Astrocyte (in vitro differentiated cells and primary cell): ENCODE measurements at places on chromosomes 3 and 15. TPM values are rescaled to one million over a fixed set of nuclear protein-coding genes. Genes with fewer than 3 reads are reported as not detected.

GRCh38 chr3:99330924-99331532 is 307.4 kb upstream of the COL8A1 start:
- peak; percentile 34 for DNase-seq

DNA sequence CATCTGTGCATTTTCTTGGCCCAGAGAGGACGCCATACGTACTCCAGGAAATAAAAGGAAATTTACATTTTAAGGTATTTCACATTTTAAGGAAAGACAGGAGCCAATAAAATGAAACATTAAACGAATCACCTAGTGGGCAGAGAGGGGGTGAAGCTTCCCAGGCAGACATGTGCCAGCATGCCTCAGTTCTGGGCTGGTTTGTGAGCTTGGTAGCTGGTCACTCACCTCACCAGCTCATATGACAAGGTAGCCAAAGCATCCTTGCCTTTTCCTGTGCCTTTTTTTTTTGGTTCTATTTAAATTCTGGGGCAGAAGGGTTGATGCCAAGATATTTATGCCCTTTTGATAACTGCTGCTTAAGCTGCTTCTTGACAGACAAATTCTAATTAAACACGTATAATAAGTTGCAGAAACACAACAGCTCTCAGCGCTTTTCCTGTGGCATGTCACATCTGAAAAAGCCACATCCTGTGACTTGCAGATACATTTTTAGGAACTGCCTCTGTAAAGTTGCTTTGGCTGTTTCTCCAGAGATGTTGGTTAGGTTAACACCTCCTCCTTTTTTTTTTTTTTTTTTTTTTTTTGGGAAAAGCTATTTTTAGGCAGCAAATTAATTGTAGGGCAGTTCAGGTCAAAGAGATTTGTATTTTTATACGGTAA is 218.6 kb downstream of the PDCD6IP start:
- no peak for DNase-seq

DNA sequence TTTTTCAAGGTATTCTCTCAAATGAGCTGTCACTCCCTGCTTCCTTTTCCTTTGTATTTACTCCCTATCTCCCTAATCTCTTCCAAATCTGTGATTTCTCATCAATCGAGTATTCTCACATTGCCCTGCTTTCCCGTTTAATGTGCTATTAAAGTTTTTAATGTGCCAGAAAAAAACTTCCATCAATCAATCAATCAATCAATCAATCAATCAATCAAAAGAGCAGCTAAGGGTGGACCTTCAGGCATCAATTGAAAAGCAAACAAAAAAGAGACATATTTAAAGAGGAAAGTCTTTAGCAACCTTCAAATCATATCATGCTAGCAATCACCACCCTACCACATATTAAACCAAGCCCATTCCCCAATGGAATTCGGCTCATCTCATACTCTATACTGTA is 58.9 kb downstream of the SATB1 start:
- DNase-seq: no peak

SH3GL3 gene
- 2.5 and 2.7 TPM in 2 replicates for total RNA-seq

DNA sequence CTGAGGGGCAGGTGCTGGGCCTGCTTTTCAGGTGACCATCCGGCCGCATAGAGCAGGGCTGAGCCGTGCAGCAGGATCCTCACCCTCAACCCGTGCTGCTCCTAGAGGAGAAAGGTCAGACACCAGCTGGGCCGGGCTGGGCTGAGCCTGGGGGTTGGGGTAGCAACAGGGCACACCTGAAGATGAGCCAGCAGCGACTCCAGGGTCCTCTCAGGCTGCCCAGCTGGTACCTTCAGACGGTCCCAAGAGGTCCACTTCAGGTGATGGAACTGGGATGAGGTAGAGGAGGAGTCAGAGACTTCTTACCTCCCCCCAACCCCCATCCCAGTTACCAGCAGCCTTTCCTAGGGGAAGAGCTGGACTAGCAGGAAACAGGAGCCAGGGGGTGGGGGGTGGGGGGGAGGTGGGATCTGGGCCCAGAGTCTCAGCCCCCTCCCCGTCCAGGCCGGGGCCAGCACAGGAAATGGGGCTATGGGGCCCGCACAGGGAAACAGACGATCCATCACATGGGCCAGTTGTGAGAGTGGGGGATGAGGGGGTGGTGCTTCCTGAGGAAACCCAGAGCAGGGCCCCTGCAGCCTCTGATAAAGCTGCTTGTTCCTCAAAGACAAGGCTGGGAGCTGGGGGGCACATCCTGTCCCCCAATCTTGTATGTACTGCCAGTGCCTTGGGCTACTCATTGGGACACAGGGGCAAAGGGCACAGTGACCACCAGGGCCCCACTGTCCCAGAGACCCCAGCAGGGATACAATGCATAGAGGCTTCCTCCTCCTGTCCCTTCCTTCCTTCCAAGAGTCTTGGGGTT is 3.0 kb downstream of the INKA1 start:
- DNase-seq: no peak

- DNase-seq: no peak
Measured at GRCh38 chr15:90191344-90191687, 9.8 kb upstream of the SEMA4B start.

LRRK1 gene
- total RNA-seq: 0.41 and 0.65 TPM in 2 replicates

COLQ gene
- 1.2 and 1.7 TPM in 2 replicates for total RNA-seq

TRIM71 gene
- total RNA-seq: 10.9 and 17.2 TPM in 2 replicates

- DNase-seq: no peak
Measured at GRCh38 chr15:49387471-49387870, 35.6 kb upstream of the FGF7 start.

SLC22A14 gene
- 0.45 and 0.84 TPM in 2 replicates for total RNA-seq

DNA sequence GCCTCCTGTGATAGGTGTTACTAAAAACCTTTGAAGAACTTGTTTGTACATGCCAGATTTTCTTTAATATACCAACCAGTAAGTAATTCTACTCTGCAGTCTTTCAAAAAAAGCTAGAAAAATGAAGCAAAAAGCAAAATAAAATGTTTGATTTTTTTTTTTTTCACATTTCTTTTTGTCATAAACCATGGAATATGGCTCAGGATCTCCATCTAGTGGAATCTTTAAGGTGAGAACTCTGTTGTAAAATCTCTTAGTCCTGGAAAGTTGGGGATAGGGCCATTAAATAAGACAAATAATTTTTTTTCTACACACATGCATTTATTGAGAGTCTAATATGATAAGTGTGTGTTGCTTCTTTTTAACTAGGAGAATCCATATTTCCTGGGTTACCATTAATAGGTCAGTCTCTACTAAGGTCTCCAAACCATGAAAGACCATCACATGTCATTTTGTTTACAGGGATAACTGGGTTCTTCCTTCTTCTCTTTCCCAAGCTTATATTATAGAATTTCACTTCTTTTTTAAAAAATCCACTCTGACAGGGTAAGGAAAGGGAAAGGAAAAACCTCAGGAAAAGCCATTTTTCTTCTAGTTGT is 84.6 kb downstream of the SLC9A9 start:
- DNase-seq: no peak
